ENCODE measurements at places on chromosomes 16 and 17.

DNA sequence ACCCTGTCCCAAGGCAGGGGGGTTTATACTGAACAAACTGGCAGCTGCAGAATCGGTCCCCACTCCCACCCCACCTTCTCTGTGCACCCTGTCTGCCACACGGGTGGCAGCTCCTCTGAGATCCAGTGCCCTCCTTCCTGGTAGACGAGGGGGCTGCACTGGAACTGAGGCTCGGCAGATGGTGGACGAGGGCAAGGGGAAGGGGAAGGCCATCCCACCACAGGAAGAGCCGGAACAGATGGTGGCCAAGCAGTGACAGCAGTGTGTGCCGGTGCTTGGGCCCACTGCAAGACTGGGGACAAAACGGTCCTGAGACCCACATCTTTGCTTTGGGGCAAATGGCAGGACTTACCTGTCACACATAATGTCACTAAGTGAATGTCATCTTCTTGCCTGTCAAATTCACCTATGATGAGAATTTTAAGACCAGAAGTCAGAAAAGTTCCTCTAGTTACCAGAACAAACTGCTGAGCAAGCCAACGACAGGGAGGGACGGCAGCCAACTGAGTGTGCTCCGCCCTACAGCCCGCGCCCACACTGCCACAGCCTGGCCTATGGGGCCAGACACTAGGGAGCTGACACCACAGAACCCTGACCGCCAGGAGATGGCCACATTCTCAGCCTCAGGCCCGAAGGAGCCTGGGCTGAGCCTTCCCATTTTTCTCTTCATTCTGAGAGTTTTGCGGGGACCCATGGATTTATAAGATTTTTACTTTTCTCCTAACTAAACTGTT, 14.4 kb downstream of the NTAN1 start:
- peak; percentile 82 for DNase-seq

GRCh38 chr16:52537516-52537915, 9.4 kb downstream of the TOX3 start:
- DNase-seq = no peak

GRCh38 chr16:56047307-56048234, 143.7 kb upstream of the GNAO1 start:
- peak; percentile 18 for DNase-seq

- DNase-seq = no peak
These were observed 81.2 kb downstream of the CYB561 start for GRCh38 chr17:63364944-63365343.

DNA sequence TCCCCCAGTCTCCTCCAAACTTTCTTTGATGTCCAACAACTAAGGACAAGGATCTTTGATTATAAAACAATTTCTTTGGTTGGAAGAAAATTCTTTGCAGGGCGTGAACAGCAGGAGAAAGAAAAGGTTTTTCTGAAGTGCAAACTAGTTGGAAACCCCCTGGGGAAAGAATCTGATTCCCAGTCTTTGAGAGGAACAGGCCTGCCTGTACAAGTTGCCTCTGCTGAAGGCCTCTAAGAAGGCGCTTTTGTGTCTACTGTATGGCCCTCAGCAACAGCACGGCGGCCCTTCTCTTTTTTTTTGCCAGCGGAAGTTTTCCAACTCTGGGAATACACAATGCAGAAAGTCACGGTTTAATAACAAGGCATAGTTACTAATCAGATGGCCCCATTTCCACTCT, 14.0 kb downstream of the RNF43 start:
- no peak for DNase-seq

Measured in heart right ventricle (tissue), 16 donors.